ENCODE measurements at places on chromosomes 13 and 19. TPM values are rescaled to one million over a fixed set of nuclear protein-coding genes. Genes with fewer than 3 reads are reported as not detected.

Gene TMEM205
- 35.3 TPM for total RNA-seq

Gene CGB5
- not detected for total RNA-seq

Gene PROZ
- not detected for total RNA-seq

Gene LILRA2
- total RNA-seq = 1.1 TPM

Gene ZNF560
- 0.49 TPM for total RNA-seq

Gene VSTM2B
- not detected for total RNA-seq

Gene CGB3
- total RNA-seq = not detected

Gene FBN3
- 6.9 TPM for total RNA-seq

Gene ZNF132
- 3.6 TPM for total RNA-seq

Gene ZNF284
- total RNA-seq = 3.7 TPM

Gene NLRP11
- not detected for total RNA-seq

Gene LPAR2
- total RNA-seq = 4.9 TPM

Gene IRGC
- not detected for total RNA-seq

Gene MBNL2
- total RNA-seq = 73.4 TPM

Gene RUBCNL
- total RNA-seq = 3.9 TPM

Gene ZNF492
- 1.6 TPM for total RNA-seq

Gene FAM124A
- total RNA-seq = 0.69 TPM

Gene KIR2DL4
- total RNA-seq = not detected

Gene SLC17A7
- 0.59 TPM for total RNA-seq

Gene GZMM
- 0.30 TPM for total RNA-seq

Gene EFNB2
- total RNA-seq = 37.3 TPM

Gene ITGBL1
- total RNA-seq = 5.0 TPM

Gene IGFL2
- 19.9 TPM for total RNA-seq

Gene RCBTB2
- 12.5 TPM for total RNA-seq

Gene LRFN3
- 2.8 TPM for total RNA-seq

Gene OVOL3
- total RNA-seq = not detected

Gene SH2D3A
- total RNA-seq = 10.4 TPM

Gene ZNF433
- 19.9 TPM for total RNA-seq

Gene RPS15
- 533 TPM for total RNA-seq

Gene ZNF723
- not detected for total RNA-seq

Gene CDC16
- 71.2 TPM for total RNA-seq

Gene C19orf85
- not detected for total RNA-seq

Gene BRSK1
- 3.6 TPM for total RNA-seq

Gene TEX29
- total RNA-seq = 0.49 TPM

Gene IGFL1
- total RNA-seq = 0.69 TPM

Gene CDC42EP5
- 19.0 TPM for total RNA-seq

Gene ZBTB45
- 3.7 TPM for total RNA-seq

Measured in skin of body (tissue), 3 donors.